ENCODE measurements at places on chromosomes 11 and 22. TPM values are rescaled to one million over a fixed set of nuclear protein-coding genes. Genes with fewer than 3 reads are reported as not detected.

OR52H1 gene
- not detected for polyA plus RNA-seq

NXPE2 gene
- 0.61 TPM for polyA plus RNA-seq

MAJIN gene
- 0.76 TPM for polyA plus RNA-seq

PARVG gene
- 2.4 TPM for polyA plus RNA-seq

ANKK1 gene
- polyA plus RNA-seq: 0.20 TPM

CASP5 gene
- polyA plus RNA-seq: not detected

POU2AF3 gene
- 8.6 TPM for polyA plus RNA-seq

CENATAC gene
- 17.2 TPM for polyA plus RNA-seq

CCDC157 gene
- 6.9 TPM for polyA plus RNA-seq

GRIA4 gene
- 0.38 TPM for polyA plus RNA-seq

KRTAP5-4 gene
- polyA plus RNA-seq: not detected

TST gene
- 52.3 TPM for polyA plus RNA-seq

SLC5A12 gene
- 65.6 TPM for polyA plus RNA-seq

TMEM191C gene
- polyA plus RNA-seq: 1.2 TPM

HEPACAM gene
- polyA plus RNA-seq: 1.5 TPM

SSH3 gene
- 23.1 TPM for polyA plus RNA-seq

Measured in renal cortex interstitium (tissue), 15 donors.